ENCODE measurements at places on chromosomes 3 and 15.

GRCh38 chr3:173214576-173214975, 73.5 kb upstream of the SPATA16 start:
- no peak for DNase-seq

GRCh38 chr15:43134157-43134635, 810 bp downstream of the TMEM62 start:
- DNase-seq = no peak

DNA sequence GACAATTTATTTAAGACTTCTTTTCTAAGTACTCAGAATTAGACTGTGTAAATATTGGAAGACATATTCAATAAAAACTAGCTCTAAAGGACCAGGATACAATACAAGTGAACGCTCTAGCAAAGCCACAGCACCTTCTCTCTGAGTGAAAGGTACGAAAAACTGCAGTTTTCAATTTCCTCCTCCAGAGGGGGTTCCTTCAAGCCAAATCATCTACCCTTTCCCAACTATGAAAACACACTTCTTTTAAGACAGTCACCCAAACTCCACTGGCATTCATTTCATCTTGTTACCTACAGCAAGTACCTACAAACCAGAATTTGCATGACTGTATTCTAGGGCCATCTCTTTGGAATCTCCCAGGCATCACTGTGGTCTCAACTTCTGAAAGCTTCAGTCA, 165.8 kb downstream of the ERC2 start:
- no peak for DNase-seq

DNA sequence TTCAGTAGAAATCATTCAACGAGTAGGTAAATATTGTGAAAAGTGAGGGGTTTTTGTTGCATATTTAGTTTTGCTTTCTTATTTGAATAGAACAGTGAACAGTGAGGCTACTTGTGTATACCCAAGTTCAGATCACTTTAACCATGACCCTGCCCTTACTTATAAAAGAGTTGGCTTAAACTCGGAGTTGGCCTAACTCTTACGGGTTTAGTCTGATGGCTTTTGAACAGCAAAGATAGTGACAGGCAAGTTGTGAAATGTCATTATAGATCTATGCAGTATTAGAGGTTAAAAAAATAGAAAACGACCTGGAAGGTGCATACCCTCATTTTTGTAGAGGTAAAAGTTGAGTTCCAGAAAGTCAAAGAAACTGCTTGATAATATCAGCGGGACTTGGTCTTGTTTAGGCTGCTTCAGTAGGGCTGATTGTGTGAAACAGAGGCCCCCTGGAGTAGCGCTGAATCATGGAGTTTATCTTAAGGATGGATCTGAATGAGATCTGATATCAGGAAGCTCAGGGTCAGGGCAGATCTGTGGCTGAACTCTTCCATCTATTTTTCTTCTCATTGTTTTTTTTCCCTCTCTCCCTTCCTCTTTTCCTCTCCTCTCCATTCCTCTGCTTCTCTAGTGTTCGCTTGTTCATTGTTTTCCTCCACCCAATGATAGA, 359.8 kb downstream of the LPP start:
- DNase-seq = no peak

- no peak for DNase-seq
These were observed 243.4 kb upstream of the ATP10A start for GRCh38 chr15:26106556-26106955.

DNA sequence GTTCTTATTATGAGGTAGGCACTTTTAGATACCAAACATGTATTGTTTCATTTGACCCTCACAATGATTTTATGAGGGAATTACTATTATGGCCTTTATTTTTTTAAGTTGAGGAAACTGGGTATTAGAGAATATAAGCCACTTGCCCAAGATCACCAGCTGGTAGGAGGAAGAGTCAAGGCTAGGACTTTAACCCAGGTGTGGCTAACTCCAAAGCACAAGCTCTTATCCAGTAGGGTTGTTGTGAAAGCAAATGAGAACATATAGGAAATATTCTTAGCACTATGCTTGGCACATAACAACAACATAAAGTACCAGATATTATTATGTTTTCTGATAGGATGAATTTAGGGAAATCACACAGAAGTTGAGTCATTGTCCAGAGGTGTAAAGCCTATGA, 7.9 kb downstream of the BTLA start:
- DNase-seq = no peak

DNA sequence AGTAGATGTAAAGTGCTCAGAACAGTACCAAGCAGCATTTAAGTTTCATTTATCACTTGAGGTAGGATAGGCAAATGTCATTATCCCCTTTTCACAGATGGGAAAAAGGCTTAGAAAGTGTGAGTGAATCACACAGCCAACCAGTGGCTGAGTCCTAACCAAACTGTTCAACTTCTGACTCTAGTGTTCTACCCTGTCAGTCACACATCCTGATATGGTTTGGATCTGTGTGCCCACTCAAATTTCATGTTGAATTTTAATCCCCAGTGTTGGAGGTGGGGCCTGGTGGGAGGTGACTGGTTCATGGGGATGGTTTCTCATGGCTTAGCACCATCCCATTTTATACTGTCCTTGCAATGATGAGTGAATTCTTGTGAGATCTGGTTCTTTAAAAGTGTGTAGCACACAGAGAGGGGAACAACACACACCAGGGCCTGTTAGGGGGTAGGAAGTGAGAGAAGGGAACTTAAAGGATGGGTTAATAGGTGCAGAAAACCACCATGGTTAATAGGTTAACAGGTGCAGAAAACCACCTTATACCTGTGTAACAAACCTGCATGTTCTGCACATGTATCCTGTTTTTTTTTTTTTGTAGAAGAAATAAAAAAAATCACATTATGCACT, 304.7 kb downstream of the SUCLG2 start:
- peak; percentile 72 for DNase-seq

GRCh38 chr3:56711344-56711743, 28.3 kb upstream of the TASOR start:
- DNase-seq = no peak

DNA sequence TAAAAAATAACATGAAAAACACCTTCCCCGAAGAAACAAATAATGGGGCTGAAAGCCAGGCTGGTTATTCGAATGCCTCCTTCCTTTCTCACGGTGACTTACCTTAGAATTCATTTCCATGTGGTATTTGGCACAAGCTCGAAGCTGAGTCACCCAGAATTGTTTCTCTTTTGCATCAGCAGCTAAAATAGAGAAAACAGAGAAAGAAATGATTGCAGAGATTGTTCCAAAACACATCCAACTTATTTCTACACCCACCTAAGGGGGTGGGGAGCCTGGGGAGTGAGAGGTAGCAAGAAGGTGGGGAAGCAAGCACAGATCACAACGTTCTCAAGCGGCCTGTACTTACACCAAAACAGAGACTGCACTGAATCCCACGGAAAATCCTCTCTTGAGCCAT, 104.7 kb downstream of the OSBPL10 start:
- peak; percentile 77 for DNase-seq

DNA sequence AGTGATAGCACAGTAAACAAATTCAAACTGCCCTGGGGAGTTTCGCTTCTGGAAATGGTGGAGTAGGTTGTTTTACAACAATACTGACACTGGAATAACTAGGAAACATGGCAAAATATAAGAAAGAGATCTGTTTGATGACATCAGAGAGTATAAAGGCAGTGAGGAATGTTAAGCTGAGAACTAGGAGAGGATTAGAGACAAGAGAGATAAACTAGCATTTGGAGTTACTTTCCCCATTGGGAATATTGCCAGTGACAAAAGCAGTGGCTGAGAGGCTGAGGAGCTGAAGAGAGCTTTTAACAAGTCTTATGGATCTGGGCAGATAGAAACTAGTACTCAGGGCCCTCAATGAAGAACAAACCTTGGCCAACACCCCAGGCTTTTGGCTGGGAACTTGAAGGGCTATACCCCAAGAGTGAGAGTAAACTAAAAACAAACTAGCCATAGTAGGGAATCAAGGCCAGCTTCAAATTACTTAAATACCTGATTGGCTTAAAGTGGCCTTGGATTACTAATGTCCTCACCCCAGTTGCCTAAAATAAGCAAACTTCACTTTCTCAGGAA, 280.4 kb downstream of the KLF13 start:
- peak; percentile 26 for DNase-seq

DNA sequence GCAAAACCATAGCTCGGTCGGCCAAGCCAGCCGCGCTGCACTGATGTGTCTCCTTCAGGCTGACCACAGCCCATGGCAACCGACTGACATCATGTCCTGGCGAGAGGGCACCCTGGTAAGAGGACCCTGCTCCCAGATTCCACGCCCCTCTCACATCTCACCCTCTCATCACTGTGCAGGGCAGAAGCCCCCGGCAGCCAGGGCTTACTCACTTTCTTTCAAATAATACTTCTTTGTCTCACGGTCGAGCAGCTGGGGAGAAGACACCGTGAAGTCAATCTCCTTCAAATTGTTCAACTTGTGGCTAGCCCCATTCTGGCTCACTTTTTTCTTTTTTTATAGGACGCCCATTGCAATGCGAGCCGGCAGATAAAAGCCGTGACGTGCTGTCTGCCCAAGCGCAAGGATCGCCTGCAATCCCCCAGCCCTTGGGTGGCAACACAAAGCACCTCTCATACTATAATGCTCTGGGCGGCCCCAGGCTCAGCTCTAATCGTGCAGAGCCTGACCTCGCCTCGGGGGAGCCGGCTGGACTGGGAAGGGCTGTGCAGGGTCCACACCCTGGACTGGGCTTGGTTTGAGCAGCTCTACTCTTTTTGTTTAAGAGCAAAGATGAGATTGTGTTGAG, 33.6 kb downstream of the VGLL4 start:
- no peak for DNase-seq

DNA sequence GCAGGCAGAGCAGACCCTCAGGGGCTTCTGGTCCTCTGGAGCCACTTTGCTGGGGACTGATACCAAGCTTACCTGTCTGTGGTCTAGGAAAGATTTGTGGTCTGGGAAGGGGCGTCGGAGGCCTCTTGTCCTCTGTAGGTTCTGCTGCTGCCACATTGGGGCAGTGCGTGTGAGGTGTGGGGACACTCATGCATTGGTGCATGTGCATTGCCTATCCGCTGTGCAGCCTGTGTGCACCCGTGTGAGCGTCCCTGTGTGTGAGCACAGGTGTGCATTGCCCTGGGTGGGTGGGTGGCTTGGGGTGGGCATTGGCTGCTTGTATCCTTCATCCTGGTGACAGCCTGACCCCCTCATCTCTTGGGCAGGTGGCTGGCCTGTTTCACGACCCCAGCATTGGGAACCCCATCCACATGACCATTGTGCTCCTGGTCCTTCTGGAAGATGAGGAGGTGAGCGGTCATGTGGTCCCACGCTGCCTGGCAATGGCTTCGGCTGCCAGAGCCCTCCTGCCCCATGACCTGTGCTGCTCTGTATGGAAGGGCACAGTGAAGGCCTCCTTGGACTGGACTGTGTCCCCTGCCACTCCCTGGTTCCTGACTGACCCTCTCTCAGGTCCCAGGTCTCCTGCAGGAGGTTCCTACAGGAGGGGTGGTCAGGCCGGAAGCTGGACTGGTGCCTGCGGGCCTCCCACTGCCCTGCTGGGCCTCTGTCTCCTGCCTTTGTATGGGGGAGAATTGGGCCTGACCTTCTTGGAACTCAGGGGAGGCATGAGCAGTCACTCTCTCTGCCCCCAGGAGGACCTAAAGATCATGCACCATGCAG, 41.5 kb downstream of the SAXO2 start:
- no peak for DNase-seq

DNA sequence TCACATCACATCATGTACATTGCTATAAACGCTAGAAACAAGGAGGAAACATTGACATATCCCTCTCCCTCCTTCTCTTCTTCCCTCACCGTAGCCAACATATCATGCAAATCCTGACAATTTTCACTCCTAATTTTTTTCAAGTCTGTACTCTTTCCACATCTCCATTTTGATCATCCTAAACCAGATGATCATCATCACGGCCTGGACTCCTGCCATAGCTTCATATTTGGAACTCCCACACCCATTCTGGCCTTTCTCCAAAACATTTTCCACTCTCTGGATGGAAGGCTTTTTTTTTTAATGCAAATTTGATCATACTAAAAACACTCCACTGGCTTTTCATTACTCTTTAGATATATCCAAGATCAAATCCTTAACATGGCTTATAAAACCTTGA, 248.0 kb upstream of the CNTN3 start:
- DNase-seq = peak; percentile 69

- peak; percentile 16 for DNase-seq
These were observed 281.9 kb upstream of the ONECUT1 start for GRCh38 chr15:53072077-53072476.

- no peak for DNase-seq
These were observed 468 bp upstream of the GPR62 start for GRCh38 chr3:51954713-51955112.

GRCh38 chr3:60920519-60920918, 330.7 kb downstream of the FHIT start:
- DNase-seq = no peak

GRCh38 chr15:64521201-64521600, 60.8 kb downstream of the ZNF609 start:
- no peak for DNase-seq

DNA sequence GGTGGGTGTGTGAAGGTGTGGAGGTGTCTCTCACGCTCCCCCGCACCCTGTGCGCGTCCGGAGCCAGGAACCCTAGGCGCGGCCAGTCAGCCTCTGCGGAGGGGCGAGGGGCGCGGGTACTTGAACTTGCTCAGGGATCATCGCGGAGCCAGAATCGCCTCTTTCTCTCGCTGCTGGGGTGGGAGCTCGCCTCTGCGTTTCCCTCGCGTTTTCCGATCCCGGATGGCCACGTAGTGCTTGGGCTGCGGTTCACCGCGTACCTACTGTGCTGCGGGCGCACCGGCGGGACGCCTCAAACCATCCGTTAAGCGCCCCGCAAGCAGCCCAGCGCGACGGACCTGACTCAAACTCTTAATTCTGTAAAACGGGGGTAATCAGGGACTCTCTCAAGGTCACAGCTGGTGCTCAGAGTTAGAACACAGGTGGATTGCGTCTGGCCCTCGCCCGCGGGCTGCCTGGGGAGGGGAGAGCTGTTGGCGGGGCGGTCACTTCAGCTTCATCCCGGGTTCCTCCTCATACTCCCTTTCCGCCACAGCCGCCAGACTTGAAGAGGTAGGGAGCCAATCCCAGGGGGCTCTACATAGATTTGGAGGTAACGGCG, 686 bp downstream of the MYRIP start:
- no peak for DNase-seq

Data from fibroblast of skin of right biceps (primary cell).